ENCODE measurements at places on chromosomes 2 and 18.
A peak's percentile ranks its signal among the peaks of the same experiment; 100 is the strongest.

DNA sequence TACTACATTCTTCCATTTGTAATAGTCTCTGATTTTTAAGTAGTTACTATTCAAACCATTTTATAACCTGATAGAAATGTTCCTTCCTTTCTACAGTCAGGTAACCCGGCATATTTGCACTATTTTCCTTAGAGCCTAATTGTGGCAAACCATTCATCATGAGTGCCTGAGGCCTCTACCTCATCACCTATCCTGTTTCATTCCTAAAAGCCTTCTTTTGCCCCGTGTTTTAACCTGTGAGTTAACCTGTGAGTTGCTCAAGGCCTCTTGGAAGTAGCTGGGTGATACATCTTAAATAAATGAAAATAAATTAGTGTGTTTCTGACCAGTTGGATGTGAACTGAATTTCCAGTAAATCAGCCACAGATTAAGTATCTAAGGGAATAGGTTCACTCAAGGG, 6.5 kb upstream of the KLHL29 start:
- no peak for DNase-seq

DNA sequence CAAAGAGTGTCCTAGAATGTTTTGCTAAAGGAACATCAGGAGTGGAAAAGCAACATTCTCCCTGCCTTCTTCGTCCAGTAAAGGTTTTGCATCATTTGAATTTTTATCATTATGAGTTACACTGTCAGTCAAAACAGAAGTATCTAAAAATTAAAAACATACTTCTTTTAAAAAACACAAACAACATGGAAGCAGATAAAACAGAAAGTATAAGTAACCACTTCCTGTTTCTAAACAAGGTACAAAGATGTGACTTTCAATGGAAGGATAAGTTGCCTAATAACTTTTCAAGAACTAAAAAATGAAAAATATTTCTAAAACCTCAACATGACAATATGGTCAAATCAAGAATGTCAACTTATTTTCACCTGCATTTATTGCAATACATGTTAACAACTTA, 158.2 kb downstream of the STK39 start:
- DNase-seq: no peak

GRCh38 chr2:214533541-214533940, 122.7 kb downstream of the VWC2L start:
- DNase-seq: no peak

GRCh38 chr2:202378001-202378400, 1.9 kb downstream of the BMPR2 start:
- no peak for DNase-seq

GRCh38 chr2:15142069-15142689, 419.0 kb downstream of the NBAS start:
- DNase-seq: peak; percentile 86

GRCh38 chr2:37829616-37830395, 95.3 kb upstream of the RMDN2 start:
- DNase-seq: no peak

DNA sequence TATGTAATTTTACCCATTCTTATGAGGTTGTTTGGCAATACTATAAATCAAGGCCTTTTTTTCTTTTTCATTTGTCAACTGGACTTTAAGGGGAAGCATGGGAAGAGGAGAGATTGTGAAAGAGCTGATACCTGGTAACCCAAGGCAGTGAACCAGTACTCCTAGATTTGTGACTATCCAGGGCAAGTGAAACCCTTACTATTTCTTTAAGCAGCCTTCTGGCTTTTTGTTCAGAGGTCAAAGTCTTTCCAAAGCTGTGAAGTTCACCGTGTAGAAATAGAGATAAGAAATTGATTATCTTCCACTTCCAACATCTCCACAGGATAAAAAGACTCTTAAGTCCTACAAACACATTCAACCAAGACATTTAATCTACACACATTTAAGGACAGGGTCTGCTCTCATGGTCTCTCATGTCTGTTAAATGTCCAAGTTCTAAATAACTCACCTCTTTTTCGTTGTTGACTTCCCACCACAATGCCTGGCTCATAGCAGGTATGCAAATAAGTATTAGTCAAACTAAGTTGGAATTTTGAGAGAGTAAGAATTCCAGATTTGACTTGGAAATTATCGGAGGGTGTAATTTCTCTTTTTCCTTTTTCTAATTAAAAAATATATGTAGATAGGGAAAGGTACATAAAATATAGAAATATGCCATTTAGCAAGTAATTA, 485.8 kb downstream of the STK39 start:
- no peak for DNase-seq

GRCh38 chr18:48761582-48761981, 189.2 kb downstream of the SMAD7 start:
- DNase-seq: no peak

DNA sequence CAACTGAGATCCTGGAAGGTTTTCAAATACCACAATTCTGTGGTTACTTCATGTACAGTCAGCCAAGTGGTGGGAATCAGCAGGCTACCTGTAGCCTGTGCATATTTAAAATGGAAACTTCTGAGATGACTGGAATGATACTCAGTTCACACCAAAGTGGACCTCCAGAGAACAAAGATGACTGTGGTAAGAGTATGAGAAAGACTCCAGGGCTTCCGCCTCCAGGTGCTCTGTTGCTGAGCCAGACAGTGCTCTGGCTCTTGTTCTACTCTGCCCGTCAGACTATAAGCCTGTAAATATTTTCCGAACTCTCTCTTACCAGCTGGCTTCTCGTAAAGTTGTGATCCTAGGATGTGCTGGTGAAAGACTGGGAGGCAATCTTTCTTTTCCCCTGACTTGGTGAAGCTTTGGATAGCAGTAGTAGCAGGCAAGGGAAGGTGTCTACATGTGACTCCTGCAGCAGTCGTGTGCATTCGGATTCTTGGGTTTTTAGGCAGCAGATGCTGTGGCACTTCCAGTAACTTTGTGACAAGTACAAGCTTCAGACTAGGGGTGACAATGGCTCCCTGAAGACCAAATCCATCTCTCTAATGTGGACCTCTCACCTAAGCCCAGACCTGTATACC, 23.1 kb downstream of the ST3GAL5 start:
- DNase-seq: no peak

DNA sequence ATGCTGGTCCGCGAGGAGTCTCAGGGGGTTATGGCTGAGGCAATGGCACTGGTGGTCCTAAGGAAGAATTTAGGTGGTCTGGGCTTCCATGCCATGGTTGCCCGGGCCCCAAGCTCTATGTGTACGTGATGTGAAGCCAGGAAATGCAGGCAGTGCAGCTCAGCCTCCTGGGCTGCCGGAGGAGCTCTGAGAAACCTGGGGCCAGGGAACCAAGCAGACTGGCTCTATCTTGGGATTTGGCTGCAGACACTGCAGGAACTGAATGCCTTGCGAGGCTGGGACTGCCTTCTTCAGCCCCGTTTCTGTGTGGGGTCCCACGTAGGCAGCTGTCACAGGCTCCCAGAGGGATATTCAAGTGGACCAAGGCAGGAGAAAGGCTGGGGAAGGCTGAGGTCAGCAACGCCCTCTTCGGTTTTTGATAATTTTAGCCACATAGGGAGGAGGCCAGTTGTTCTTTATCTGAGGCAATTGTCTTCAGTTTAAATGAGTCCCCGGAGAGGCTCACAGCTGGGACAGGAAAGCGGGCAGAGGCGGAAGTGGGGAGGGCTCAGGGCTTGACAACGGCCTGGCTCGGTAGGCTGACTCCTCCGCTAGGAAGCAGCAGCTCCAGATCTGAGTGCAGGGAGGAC, 77.7 kb downstream of the RHOB start:
- DNase-seq: no peak

DNA sequence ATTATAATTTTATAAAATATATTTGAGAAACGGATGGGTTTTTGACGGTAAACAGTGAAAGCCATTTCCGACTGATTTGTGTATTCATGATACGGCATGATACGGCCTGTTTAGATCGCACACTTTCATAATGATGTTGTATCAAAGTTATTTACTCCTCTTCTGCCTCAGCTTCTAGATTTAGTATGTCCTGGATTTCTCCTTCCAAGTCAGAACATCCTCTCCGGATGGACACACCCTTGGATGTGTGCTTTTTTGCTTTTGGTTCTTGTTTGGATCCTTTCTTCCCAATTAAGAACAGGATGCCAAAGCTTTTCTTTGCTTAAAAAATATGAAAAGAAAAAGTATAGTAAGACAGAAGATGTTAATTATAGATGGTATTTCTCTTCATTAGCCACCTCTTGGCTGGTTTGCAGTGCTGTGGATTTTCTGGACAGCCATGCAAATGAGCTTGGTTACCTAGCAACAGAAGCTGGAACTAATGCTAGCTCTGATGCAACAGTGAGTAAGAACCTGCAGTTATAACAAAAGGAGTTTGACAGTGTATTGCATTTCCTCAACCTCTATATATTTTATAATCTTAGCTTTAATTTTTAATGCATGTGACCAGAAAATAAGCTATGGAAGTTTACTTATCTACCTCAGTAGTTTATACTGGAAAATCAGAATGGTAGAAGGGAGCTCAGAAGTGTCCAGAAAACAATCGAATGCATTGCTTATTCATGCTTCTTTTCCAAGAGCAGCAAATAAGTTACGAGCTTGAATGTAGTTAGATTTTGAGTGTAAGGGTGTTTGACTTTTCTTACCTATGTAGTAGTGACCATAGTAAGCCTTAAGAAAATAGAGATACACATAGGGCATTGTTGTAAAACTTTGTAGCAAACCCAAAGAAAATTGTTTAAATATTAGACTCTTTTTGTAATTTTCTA, 27.9 kb downstream of the RMND5A start:
- DNase-seq: peak; percentile 74

- no peak for DNase-seq
Measured at GRCh38 chr2:160657196-160657595, 163.6 kb upstream of the RBMS1 start.

- no peak for DNase-seq
Measured at GRCh38 chr2:239310401-239311061, 90.3 kb downstream of the HDAC4 start.

GRCh38 chr2:182949572-182950189, 83.2 kb upstream of the FRZB start:
- DNase-seq: no peak

- DNase-seq: no peak
Measured at GRCh38 chr2:127542231-127542630, 6.7 kb downstream of the MYO7B start.

GRCh38 chr2:236870370-236870769, 215.3 kb upstream of the COPS8 start:
- no peak for DNase-seq

GRCh38 chr18:76232779-76233178, 262.3 kb downstream of the ZNF516 start:
- DNase-seq: no peak

- no peak for DNase-seq
Measured at GRCh38 chr2:197360744-197361156, 50.2 kb upstream of the ANKRD44 start.

DNA sequence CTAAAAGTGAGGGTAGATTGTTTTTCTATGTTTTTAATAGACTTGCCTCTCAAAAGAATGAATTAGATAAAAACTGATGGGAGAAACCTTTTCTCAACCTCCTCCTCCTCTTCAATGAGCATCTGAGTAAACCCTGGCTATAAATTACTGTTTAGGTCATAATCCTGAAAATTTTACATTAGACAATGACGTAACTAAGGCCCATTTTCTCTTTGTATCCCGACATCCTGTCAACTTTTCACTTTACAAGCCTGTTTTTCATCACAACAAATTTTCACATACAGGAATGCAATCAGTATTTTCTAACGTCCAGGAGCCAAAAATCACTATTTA, 1.3 kb downstream of the SPIRE1 start:
- DNase-seq: no peak

DNA sequence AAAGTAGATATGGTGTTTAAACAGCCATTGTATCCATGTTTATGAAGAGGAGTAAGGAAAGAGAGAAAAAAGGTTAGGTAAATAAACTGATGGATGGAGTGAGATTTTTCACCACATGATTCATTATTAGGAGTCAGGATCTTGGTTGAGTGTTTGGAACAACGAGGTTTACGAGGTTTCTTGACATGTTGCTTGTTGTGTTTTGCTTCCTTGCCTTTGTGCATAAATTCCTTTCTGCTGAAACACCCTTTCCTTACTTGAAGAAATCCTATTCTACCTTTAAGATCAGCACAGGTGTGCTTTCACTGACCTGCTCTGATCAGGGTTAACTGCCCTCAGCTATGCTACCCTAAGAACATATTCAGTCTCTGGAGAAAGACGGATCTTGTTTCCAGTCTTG, 66.6 kb downstream of the EFEMP1 start:
- no peak for DNase-seq

DNA sequence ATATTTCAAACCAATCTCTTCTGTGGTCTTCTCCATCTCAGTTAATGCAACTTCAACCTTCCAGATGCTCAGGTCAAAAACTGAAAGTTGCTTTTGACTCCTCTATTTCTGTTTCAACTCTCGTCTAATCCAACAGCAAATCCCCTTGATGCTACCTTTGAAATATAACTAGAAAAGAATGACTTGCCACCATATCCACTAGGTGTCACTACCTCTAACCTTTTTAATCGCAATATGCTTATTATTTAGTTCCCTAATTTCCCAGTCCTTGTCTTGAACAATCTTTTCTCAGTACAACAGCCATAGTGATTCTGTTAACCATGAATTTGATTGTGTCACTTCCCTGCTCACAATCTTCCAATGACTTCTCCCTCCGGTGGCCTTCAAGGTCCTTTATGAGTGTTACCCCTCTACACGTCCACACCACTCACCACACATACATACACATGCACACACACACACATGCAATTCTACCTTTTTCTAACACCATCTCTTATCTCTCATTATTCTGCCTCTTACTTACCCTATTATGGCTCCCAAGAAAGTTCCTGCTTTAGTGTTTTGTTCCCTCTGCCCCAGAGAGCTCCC, 245.5 kb upstream of the KCNJ3 start:
- peak; percentile 39 for DNase-seq

DNA sequence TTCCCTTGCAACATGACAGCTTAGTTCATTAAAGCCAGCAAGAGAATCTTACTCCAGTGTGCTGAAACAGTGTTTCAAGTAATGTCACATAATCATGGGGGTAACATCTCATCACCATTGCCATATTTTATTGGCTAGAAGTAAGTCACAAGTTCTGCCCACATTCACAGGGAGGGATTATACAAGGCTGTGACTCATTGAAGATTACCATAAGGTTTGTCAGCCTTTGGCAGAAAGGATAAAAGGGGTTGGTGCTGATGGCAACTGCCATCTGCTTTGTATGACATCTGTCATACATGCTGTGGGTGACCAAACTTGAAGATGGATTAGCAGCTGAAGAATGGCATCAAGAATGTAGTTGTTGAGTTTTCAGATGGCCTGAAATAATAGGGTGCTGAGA, 61.2 kb downstream of the KCNE4 start:
- no peak for DNase-seq

- DNase-seq: no peak
Measured at GRCh38 chr18:42048158-42048557, 93.1 kb downstream of the PIK3C3 start.

GRCh38 chr2:182606728-182607681, 109.1 kb upstream of the DNAJC10 start:
- DNase-seq: no peak

Measured in SW480 (cell line).